ENCODE measurements at places on chromosomes 7 and 10. TPM values are rescaled to one million over a fixed set of nuclear protein-coding genes. Genes with fewer than 3 reads are reported as not detected.

DNA sequence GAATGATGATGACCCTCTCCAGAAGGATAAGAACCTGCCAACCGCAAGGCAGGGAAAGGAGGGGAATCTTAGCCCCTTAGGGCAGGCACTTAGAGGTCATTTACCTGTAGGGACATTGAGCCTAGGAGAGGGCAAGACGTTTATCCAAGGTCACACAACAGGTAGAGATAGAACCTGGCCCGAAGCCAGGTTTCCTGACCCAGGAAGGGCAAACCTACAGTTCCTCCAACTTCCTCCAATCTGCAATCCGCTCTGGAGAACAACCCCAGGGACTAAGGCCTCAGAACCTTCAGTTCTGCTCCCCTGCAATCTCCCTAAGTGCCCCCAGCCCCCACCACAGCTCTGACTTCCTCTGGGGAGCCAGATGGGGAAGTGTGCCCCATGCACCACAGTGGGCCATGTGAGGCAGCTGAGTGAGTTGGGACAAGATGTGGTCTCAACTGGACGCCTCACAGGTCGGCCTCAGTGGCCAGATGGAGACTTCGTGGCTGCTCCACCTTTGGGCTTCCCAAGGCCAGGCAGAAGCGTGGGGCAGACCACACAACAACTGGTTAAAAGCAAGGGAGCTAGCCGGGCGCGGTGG is 1.4 kb upstream of the PSAP start:
- no peak overlapping the region for H3K27ac ChIP-seq
- peaks cover 41% of the 10 kb centered on the region for H3K4me1 ChIP-seq
- no peak for DNase-seq
- peak overlapping the region; percentile 97 for H3K4me3 ChIP-seq
- H3K36me3 ChIP-seq: peaks cover 8% of the 10 kb centered on the region

- H3K4me3 ChIP-seq: no peak overlapping the region
- no peak for DNase-seq
- H3K36me3 ChIP-seq: no peaks in the 10 kb centered on the region
- no peaks in the 10 kb centered on the region for H3K4me1 ChIP-seq
Measured at GRCh38 chr10:69955211-69955805, 97.3 kb upstream of the MACROH2A2 start.

Gene IFIT1B
- not detected for total RNA-seq

- H3K4me1 ChIP-seq: no peaks in the 10 kb centered on the region
- no peaks in the 10 kb centered on the region for H3K36me3 ChIP-seq
- H3K4me3 ChIP-seq: no peak overlapping the region
Measured at GRCh38 chr10:37703833-37704382, 153.5 kb downstream of the ZNF248 start.

Gene PRTFDC1
- 0.57 TPM for total RNA-seq

DNA sequence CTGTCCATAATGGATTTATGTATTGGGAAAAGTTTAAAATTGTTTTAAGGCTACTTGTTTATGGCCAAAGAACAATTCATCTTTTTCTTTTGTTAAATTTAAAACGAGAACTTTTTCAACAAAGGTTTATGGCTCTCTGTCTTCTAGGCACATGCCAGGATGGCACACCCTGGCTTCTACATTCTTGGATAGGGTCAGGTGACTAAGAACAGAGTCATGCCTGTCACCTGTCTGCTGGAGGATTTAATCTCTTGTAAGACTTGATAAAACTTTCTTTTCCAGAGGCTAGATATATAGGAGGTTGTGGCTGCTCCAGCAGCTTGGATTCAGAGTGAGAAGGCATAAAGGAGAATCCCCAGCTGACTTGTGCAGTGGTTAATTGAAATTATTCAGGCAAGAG is 915.4 kb downstream of the GATA3 start:
- H3K4me1 ChIP-seq: no peaks in the 10 kb centered on the region
- peaks cover 9% of the 10 kb centered on the region for H3K27me3 ChIP-seq
- no peaks in the 10 kb centered on the region for H3K36me3 ChIP-seq
- H3K4me3 ChIP-seq: no peak overlapping the region

DNA sequence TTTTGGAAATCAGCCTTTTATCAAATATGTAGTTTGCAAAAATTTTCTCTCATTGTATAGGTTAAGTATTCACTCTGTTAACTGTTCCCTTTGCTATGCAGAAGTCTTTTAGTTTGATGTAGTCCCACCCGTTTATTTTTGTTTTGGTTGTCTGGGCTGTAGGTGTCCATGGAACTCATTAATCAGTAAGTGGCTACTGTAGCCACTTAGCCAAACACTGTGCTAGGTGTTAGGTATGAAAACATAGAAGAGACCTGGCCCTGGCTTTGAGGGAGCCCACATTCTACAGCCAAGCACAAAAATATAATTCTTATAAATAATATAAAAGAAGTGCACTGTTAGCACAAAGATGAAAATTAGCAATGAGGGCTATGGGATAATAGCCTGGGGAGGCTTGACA is 133.5 kb downstream of the ETV1 start:
- no peaks in the 10 kb centered on the region for H3K4me1 ChIP-seq
- H3K4me3 ChIP-seq: no peak overlapping the region
- H3K36me3 ChIP-seq: no peaks in the 10 kb centered on the region
- DNase-seq: no peak
- no peak overlapping the region for H3K27ac ChIP-seq
- H3K27me3 ChIP-seq: no peaks in the 10 kb centered on the region

DNA sequence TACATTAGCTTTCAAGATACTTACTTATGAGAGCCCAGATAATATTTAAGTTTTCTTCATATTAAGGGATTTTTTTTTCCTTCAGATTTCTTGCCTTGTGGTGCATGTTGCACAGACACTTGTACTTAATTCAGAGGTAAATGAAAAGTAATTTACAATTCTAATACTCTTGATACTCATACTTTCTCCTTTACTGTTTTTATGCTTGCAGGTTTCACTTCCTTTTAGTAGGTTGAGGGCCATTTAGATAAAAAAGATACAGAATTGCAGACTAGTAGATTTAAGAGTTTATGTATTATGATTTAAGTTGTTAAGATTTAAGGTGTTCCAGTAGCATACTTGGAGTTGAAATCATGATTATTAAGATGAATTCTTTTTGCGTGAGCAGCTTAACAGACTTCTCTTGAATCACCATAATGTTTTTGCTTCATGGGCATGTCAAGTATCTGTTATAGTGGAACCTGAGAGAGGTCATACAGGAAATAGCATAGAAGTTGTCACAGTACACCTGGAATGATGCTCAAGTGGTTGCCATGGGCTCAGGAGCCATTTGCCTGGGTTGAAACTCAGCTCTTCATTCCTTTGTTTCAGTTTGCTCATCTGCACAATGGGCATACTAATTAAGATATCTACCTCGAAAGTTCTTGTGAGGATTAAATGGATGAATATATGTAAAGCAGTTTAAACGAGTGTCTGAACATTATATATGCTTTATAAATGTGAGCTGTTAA is 174.8 kb upstream of the PRPS1L1 start:
- H3K27me3 ChIP-seq: no peaks in the 10 kb centered on the region
- H3K36me3 ChIP-seq: no peaks in the 10 kb centered on the region
- no peak overlapping the region for H3K4me3 ChIP-seq
- no peak overlapping the region for H3K27ac ChIP-seq
- no peak for DNase-seq

Gene HOXA5
- total RNA-seq: not detected

GRCh38 chr7:131607291-131608115 is 51.1 kb upstream of the PODXL start:
- no peaks in the 10 kb centered on the region for H3K4me1 ChIP-seq
- H3K36me3 ChIP-seq: no peaks in the 10 kb centered on the region
- H3K4me3 ChIP-seq: no peak overlapping the region
- DNase-seq: no peak
- no peak overlapping the region for H3K27ac ChIP-seq

DNA sequence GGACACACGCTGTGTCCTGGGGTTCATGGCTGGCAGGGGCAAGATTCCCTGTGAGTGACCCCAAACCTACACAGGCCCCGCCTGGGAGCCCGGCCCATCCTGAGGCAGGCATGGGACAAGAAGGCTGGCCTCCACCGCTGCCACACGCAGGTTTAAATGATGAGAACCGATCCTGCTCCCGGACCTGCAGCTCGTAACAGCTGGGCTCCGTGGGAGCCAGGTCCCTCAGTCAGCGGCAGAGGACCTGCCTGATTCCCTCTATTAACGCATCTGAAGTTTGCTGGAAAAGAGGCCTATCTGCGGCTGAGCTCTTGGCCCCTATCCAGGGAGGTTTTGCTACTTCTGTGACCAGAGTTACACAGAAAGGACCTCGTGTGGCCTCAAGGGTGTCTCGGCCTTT is 112.3 kb downstream of the VIPR2 start:
- H3K27me3 ChIP-seq: peaks cover 18% of the 10 kb centered on the region
- H3K4me1 ChIP-seq: peaks cover 1% of the 10 kb centered on the region
- no peaks in the 10 kb centered on the region for H3K36me3 ChIP-seq
- no peak for DNase-seq

Gene FXYD4
- 0.44 TPM for total RNA-seq

Gene LEP
- total RNA-seq: not detected

- H3K36me3 ChIP-seq: peaks cover 15% of the 10 kb centered on the region
Measured at GRCh38 chr10:5814110-5815107, 1.2 kb upstream of the GDI2 start.

Data from activated T-helper 1 cell treated with anti-CD3 and anti-CD28 coated beads, Interleukin-12 subunit alpha, Interleukin-12 subunit beta, Interleukin-2, Interleukin-4 antibody, amounts not matched to agents 30 ng/mL and 10 ng/mL and 1 ng/mL, durations not matched to agents 14 hours and 24 hours and 36 hours (primary cell).